ENCODE measurements at places on chromosomes 5 and 9.

DNA sequence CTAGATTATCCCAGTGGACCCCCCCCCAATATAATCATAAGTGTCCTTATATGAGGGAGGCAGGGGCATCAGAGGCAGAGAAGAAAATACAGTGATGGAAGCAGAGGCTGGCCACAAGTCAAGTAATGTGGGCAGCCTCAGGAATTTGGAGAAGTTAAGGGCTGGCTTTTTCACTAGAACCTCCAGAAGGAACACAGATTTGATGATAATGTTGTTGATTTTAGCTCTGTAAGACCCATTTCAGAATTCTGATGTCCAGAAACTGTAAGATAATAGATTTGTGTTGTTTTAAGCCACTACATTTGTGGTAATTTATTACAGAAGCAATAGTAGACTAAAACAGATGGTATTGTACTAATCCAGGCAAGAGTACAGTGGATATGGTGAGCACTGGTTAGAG lies 36.3 kb upstream of the LRRTM2 start:
- DNase-seq, result no peak

DNA sequence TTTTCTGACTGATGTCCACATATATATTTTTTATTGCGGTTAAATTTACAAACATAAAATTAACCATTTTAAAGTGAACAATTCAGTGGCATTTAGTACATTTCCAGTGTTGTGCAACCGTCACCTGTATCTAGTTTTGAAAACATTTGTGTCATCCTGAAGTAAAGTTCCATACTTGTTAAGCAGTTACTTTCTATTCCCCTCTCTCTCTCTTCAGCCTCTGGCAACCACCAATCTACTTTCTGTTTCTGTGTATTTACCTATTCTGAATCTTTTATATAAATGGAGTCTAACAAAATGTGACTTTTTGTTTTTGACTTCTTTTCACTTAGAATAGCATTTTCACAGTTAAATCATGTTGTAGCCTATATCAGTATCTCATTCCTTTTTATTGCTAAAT lies 480.1 kb upstream of the SMARCA2 start:
- no peak for DNase-seq

DNA sequence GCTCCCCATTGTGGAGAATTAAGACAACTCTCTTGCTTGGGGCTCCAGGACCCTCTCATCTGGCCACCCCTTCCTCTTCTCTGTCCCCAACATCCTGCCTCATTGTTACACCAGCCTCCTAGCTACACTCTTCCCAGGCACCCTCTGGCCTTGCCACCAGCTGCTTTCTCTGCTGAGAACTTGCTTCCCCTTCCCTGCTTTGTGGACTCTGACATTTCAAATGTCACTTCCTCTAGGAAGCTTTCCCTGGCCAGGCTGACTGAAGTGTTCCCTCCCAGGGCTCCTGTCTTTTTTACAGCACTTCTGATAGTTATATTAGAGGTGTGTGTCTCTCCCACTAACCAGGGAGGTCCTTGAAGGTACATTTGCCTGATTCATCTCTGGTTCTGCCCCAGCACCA lies 194.0 kb upstream of the KLF4 start:
- DNase-seq, result no peak

- no peak for DNase-seq
Measured at GRCh38 chr9:123353984-123354591, 1.9 kb upstream of the CRB2 start.

- no peak for DNase-seq
Measured at GRCh38 chr9:29456940-29457339, 1883.7 kb upstream of the C9orf72 start.

GRCh38 chr5:91403438-91403837 lies 20.3 kb upstream of the ARRDC3 start:
- DNase-seq, result no peak

DNA sequence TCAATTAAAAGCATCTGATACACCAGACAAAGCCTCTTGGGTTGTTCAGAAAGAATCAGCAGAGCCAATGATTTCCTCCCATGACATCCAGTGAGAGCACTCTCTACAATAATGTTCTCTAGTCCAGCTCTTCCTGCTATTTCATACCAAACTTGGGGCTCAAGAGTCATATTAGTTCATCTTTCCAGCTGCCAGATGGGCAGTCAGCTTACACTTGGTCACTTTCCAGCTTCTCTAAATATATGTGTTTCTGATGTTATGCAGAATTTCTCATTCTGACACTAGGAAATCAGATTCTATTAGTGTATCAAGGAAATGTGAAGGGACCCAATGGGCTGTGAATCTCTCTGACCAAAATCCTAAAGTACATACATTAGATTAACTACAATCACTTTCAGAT lies 148.9 kb downstream of the ENC1 start:
- no peak for DNase-seq

- DNase-seq, result no peak
Measured at GRCh38 chr5:43001748-43002147, 38.4 kb downstream of the ANXA2R start.

- DNase-seq, result no peak
Measured at GRCh38 chr5:148465381-148466235, 81.8 kb downstream of the FBXO38 start.

DNA sequence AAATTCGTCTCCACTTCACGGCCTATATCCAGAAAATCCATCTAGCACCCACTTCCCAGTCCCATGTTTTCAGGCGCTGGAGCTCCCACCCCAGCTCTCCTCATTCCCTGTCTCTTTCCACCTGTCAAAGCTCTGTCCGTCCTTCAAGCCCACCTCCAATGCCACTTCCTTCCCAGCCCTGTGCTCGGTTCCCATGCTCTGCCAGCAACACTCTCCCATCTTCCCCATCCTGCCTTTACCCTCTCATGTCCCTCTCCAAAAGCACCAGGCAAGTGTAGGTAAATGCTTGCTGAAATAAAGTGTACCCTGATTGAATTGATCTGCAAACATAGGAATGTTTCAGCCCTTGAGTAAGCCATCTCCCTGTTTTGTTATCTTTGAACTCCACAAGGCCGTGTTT lies 9.2 kb downstream of the DRD1 start:
- no peak for DNase-seq

GRCh38 chr9:114789006-114789405 lies 16.8 kb downstream of the TNFSF15 start:
- DNase-seq, result no peak

- no peak for DNase-seq
Measured at GRCh38 chr5:137887831-137888230, 1.4 kb upstream of the PKD2L2 start.

GRCh38 chr5:83844449-83845068 lies 123.9 kb upstream of the HAPLN1 start:
- DNase-seq, result no peak

DNA sequence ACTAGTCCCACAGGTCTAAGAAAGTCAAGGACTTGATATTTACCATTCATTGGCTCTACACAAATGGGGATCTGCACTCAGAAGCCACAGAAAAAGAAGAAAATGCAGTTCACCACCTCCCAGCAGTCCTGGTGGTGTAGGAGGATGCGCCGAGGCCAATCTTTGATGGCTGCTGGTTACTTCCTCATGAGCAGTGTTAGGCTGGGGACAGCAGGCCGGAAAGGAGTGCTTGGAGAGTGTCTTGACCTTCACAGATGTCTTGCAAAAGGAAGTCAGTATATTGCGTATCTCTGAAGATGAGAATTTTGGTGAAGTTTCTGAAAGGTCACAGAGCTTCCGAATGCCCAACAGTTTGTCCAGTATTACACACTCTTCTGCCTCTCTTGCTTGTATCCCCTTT lies 597.0 kb downstream of the EBF1 start:
- DNase-seq, result no peak

GRCh38 chr9:133609311-133610098 lies at the start of gene FAM163B:
FAM163B (minus strand) TSS chr9:133609389; CDS start chr9:133580223, 29,166 bp downstream.
- DNase-seq, result no peak

DNA sequence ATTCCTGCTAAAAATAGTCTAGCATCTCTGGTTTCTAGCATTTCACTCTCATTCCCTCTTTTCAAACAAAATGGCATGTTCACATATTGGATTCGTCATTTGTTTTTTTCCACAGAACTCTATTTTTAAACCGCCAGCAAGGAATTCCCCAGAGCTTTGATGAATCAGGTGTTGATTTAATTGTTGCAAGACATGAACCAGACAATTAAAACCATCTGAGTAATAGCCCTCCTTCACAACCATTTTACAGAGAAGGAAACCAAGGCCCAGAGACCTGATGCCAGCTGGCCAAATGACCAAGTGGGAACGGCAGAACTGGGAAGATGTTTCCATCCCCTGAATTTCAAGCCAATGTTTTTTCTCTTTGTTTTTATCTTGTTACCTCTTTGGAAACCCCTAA lies 167.0 kb downstream of the CAAP1 start:
- DNase-seq, result no peak

DNA sequence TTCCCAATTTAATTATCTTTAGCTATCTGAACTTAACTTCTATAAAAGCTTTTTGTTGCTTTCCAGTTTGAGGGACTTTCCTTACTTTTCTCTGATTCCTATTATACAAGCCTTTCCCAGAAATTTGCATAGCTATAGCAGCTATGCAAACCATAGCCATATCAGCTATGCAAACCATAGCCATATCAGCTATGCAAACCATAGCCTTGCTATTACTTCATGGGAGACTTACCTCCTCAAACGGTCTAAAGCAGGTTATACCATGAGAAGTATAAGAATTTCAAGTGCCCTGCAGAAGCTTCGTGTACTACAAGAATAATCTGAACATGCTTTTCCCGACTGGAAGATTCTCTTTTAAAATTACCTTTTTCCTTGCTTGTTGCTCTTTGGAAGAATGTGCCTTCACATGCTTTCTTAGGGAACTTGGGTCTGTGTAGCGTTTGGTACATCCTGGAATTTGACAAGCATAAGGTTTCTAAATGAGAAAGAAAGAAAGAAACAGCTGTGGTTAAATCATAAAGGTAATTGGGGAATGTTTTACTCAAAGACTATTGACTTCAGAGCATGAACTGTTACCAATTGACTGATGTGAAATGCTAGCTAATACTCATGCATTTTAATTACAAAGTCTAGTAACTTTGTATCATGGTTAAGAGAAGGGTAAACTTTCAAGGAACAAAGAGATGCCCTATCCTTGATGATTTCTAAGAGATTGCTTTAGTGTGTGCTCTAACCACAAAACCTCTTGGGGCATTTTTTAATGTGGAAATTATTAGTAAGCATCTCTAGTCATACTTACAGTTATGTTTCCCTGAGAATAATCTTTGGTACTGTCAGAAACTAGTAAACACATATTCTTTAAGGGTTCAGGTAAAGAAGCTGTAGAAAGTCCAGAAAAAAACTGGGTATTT lies 367.6 kb downstream of the GLIS3 start:
- DNase-seq, result no peak

DNA sequence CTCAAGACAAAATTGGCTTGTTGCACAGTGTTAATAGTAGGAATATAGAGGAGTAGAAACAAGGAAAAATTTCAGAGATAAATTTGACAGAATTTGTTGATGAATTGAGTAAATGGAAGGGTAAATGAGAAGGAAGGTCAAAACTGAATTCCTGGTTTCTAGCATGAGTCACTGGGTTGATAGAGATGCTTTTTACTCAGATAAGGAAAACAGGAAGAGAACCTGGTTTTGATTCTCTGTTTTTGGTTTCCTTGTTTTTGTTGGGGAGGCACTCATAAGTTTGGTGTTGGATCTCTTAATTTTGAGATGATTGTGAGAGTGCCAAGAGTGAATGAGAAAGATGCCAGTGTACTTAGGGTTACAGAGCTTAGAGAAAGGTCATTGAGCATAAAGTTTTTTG lies 7.1 kb downstream of the LRRC70 start:
- no peak for DNase-seq

DNA sequence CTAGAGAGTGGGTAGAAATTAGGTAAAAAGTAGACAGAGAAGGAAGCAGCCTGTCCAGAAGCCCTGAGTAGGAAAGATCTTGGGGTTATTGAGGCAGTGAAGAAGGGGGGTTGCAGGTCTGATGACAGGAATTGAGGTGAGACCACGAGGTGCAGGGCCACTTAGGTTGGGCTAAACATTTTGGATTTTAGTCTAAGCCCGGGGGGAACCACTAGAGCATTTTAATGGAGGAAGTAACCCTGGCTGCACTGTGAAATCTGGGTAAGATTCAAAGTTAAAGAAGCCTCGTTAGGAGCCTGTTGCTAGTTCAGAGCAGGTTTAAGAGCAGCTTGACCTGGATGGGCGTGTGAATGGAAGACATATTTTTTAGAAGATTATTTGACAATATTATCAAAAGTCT lies 38.3 kb downstream of the MAP3K1 start:
- DNase-seq, result no peak

DNA sequence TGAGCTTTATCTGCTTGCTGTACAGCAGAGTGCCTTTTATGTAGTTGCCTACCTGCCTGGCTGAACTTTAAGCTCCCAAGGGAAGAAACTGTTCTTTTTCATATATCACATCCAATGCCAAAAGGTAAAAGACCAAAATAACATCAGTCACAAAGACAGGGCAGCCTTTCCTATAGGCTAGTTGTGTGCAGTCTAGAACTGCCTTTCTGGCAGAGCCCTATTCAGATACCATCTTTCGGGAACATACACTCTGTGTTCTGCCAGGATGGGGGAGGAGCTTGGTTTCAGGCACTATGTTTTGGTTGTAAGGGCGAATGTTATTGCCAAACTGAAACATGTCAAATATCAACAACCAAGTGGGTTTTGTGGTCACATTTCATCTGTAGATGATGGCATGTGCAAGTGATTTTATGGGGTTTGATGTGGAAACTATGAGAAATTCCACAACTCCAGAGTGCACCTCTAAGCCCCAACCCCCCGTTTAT lies 314.5 kb downstream of the ADGRV1 start:
- no peak for DNase-seq

DNA sequence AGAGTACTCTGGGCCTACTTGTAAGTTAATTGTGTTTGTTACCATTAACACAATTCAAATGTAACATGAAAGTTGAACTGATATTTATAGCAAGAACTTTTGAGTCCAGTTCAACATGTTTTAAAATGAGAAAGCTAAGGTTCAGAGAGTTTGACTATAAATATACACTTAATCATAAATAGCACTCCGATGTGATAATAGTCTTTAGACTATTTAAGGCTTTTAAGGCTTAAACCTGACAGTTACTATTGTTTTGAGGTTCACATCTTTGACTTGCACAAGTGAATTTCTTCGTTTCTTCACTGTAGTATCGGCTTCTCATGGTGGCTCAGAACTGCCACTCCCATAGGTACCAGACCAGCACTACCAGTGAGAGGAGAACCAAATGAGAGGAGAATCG lies 42.4 kb downstream of the ZNF608 start:
- no peak for DNase-seq

- DNase-seq, result no peak
Measured at GRCh38 chr5:126385524-126386502, 37.4 kb upstream of the GRAMD2B start.

GRCh38 chr5:179435731-179436315 lies 90.6 kb upstream of the ADAMTS2 start:
- DNase-seq, result no peak

DNA sequence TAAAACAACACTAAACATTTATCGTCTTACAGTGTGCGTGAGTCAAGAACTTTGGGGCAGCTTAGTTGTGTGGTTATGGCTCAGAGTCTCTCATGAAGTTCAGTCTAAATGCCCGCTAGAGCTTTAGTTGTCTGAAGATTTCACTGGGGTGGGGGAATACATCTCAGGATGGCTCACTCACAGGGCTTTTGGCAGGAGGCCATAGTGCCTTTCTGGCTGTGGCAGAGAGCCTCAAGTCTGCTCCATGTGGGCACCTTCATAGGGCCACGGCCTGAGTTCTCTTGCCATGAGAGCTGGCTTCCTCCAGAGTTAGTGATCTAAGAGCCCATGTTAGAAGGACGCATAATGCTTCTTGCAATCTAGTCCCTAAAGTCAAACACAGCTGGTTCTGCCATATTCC lies 258.8 kb upstream of the NUDT12 start:
- DNase-seq, result no peak

- no peak for DNase-seq
Measured at GRCh38 chr5:96829297-96829696, 21.6 kb upstream of the ERAP1 start.

Measured in stimulated activated CD8-positive, alpha-beta memory T cell treated with anti-CD3 and anti-CD28 coated beads, Interleukin-4, amount 100 ng/mL, for 4 hours (primary cell).